T follicular helper cell (primary cell): ENCODE measurements at places on chromosomes 2 and 18.

GRCh38 chr18:79540161-79540903 is 139.3 kb upstream of the CTDP1 start:
- DNase-seq, result no peak

GRCh38 chr2:217820904-217821303 is 181.9 kb downstream of the TNS1 start:
- no peak for DNase-seq

DNA sequence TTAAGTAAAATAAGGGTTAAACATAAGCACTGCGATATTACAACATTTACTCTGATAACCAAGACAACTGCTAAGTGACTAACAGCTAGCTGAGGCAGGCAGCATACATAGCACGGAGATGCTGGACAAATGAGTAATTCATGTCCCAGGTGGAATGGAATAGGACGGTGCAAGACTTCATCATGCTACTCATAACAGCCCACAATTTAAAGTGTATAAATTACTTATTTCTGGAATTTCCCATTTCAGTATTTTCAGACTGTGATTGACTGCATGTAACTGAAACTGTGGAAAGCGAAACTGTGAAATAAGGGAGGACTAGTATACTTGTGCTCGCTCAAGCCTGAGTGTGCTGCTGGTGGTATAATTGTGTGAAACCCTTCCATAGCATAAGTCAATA is 12.9 kb downstream of the IER3IP1 start:
- DNase-seq, result no peak

- no peak for DNase-seq
Observed at GRCh38 chr18:68568364-68569155, 146.3 kb downstream of the TMX3 start.
